ENCODE measurements at places on chromosomes 12 and 14.

GRCh38 chr14:68513137-68513536 lies 279.7 kb downstream of the ZFP36L1 start:
- H3K4me3 ChIP-seq, result no peak overlapping the region
- H3K27me3 ChIP-seq, result no peaks in the 10 kb centered on the region
- DNase-seq, result no peak
- H3K36me3 ChIP-seq, result no peaks in the 10 kb centered on the region
- H3K4me1 ChIP-seq, result peaks cover 33% of the 10 kb centered on the region
- H3K27ac ChIP-seq, result peak overlapping the region; percentile 70

DNA sequence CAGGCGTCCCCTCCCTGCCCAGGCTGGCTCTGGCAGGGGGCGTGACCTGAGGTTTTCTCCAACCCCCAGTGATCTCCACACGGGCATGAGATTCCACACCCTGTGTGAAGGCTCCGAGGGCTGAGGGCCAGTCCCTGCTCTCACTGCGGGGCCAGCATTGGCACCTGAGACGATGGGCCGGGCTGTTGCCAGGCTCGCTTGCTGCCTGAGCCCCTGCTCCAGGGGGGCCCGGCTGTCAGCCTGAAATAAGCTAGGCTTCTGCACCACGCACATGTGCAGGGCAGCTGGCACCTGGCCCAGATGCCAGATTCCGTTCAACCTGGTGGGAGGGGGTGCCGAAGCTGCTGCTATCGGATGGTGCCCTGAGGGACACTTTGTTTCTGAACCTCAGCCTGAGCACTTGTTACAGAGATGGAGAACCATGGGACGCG lies 196.5 kb upstream of the PRMT8 start:
- no peaks in the 10 kb centered on the region for H3K36me3 ChIP-seq
- H3K27me3 ChIP-seq, result peaks cover 51% of the 10 kb centered on the region
- no peak overlapping the region for H3K4me3 ChIP-seq
- peaks cover under 1% of the 10 kb centered on the region for H3K4me1 ChIP-seq
- no peak overlapping the region for H3K27ac ChIP-seq

GRCh38 chr12:102478405-102479098 lies 1.8 kb downstream of the IGF1 start:
- DNase-seq, result peak; percentile 20
- H3K27me3 ChIP-seq, result peaks cover 11% of the 10 kb centered on the region
- no peak overlapping the region for H3K4me3 ChIP-seq
- H3K36me3 ChIP-seq, result peaks cover 5% of the 10 kb centered on the region

DNA sequence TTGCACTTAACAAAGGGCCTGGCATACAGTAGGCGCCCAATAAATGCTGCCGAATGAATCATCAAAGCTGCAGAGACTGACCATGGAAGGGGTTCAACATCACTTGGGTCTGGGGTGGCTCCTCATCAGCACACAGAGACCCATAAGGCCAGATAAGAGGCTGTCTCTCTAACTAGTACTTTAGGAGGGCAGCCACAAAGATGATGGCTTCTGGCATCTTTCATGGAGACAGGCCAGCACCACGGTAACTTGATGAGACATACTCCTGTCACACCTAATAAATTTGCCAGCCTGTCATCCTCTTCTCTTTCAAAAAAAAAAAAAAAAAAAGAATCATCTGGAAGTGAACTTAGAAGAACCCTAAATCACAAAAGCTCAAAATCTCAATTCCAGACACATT lies 3.4 kb downstream of the PRIMA1 start:
- H3K4me3 ChIP-seq, result no peak overlapping the region
- no peak overlapping the region for H3K27ac ChIP-seq
- peaks cover 47% of the 10 kb centered on the region for H3K27me3 ChIP-seq
- peaks cover 7% of the 10 kb centered on the region for H3K4me1 ChIP-seq
- DNase-seq, result no peak
- H3K36me3 ChIP-seq, result no peaks in the 10 kb centered on the region

GRCh38 chr12:5510251-5510805 lies 78.4 kb downstream of the NTF3 start:
- DNase-seq, result no peak
- no peak overlapping the region for H3K4me3 ChIP-seq
- no peaks in the 10 kb centered on the region for H3K36me3 ChIP-seq
- no peak overlapping the region for H3K27ac ChIP-seq
- H3K4me1 ChIP-seq, result peaks cover 1% of the 10 kb centered on the region

GRCh38 chr14:92497391-92497790 lies 16.2 kb upstream of the RIN3 start:
- H3K36me3 ChIP-seq, result no peaks in the 10 kb centered on the region
- no peak overlapping the region for H3K4me3 ChIP-seq
- peaks cover 8% of the 10 kb centered on the region for H3K4me1 ChIP-seq
- no peak for DNase-seq
- H3K27me3 ChIP-seq, result peaks cover 19% of the 10 kb centered on the region

- no peak overlapping the region for H3K4me3 ChIP-seq
- no peaks in the 10 kb centered on the region for H3K36me3 ChIP-seq
- H3K4me1 ChIP-seq, result peaks cover 2% of the 10 kb centered on the region
- no peak for DNase-seq
- H3K27me3 ChIP-seq, result peaks cover 5% of the 10 kb centered on the region
- H3K27ac ChIP-seq, result no peak overlapping the region
Measured at GRCh38 chr14:51041883-51042282, 53.0 kb downstream of the TRIM9 start.

DNA sequence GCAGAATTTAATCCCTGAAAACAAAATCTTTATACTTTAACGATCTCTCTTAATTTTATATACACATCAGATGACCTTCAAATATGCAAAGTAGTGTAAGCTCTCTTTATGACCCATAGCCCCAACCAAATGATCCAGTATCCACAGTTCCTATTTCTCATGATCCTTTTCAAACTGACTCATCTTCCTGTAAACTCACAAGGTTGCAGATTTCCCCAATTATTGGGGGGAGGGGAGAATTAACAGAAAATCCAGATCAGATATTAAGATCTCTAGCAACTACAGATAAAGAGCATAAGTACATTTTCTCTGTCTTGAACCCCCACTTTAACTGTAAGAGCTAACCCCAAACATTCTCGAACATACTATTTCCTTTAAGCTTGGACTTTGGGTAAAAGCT lies 12.5 kb downstream of the GNS start:
- no peaks in the 10 kb centered on the region for H3K4me1 ChIP-seq
- H3K27me3 ChIP-seq, result no peaks in the 10 kb centered on the region
- no peak for DNase-seq
- H3K27ac ChIP-seq, result no peak overlapping the region
- H3K4me3 ChIP-seq, result no peak overlapping the region

- peak overlapping the region; percentile 98 for H3K27ac ChIP-seq
- DNase-seq, result peak; percentile 33
- peaks cover 6% of the 10 kb centered on the region for H3K27me3 ChIP-seq
Measured at GRCh38 chr12:53053218-53054111, 3.6 kb downstream of the TNS2 start.

- no peak overlapping the region for H3K27ac ChIP-seq
- no peak for DNase-seq
- no peak overlapping the region for H3K4me3 ChIP-seq
- H3K4me1 ChIP-seq, result no peaks in the 10 kb centered on the region
- H3K27me3 ChIP-seq, result no peaks in the 10 kb centered on the region
- peaks cover 16% of the 10 kb centered on the region for H3K36me3 ChIP-seq
Measured at GRCh38 chr14:58315606-58316005, 17.3 kb downstream of the ARID4A start.

DNA sequence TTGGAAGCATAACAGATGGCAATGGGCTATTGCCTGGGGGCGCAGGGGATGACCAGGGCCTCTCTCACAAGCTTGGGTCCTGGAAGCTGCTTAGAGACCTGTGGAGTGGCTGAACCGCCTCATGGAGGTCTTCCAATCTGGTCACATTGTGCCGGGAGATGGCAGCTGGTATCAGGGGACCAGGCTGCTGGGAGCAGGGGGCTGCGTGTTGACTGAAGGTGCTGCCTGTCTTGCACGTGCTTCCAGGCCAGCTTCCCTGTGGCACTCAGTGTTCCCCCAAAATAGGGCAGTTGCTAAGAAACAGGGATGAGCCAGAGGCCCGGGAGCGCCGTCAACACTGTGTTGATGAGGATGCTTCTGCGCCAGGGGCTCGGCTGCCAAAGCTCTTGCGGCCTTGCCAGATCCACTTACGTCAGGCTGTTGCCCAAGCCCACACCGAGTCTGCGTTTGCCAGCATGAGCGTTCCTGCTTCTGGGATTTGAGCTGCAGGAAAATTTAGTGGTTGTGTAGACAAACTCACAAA lies 39.8 kb downstream of the ELK3 start:
- peaks cover 31% of the 10 kb centered on the region for H3K36me3 ChIP-seq
- H3K4me1 ChIP-seq, result peaks cover 23% of the 10 kb centered on the region
- no peak for DNase-seq
- H3K4me3 ChIP-seq, result no peak overlapping the region
- no peak overlapping the region for H3K27ac ChIP-seq
- no peaks in the 10 kb centered on the region for H3K27me3 ChIP-seq

GRCh38 chr12:11174022-11174421 lies 3.0 kb downstream of the SMIM10L1 start:
- H3K27ac ChIP-seq, result no peak overlapping the region
- H3K4me1 ChIP-seq, result peaks cover 21% of the 10 kb centered on the region
- DNase-seq, result no peak

GRCh38 chr14:34183478-34183877 lies 232.6 kb upstream of the EGLN3 start:
- H3K4me3 ChIP-seq, result no peak overlapping the region
- H3K27me3 ChIP-seq, result peaks cover 11% of the 10 kb centered on the region
- H3K27ac ChIP-seq, result no peak overlapping the region
- H3K36me3 ChIP-seq, result no peaks in the 10 kb centered on the region

GRCh38 chr14:103318750-103319419 lies 15.2 kb upstream of the EIF5 start:
- H3K27ac ChIP-seq, result no peak overlapping the region
- H3K4me3 ChIP-seq, result no peak overlapping the region
- no peaks in the 10 kb centered on the region for H3K36me3 ChIP-seq

DNA sequence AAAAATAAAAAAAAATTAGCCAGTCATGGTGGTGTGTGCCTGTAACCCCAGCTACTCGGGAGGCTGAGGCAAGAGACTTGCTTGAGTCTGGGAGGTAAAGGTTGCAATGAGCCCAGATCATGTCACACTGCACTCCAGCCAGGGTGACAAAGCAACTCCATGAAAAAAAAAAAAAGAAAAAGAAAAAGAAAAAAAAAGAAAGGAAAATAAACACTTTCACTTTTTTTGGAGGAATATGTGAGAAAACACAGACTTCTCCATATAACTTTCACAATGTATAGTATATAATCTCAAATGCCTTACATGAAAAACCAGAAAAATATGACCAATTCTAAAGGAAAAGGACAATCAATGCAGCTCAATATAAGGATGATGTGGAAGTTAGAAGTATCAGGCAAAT lies 8.9 kb downstream of the CLECL1 start:
- peak overlapping the region; percentile 68 for H3K4me3 ChIP-seq
- H3K27me3 ChIP-seq, result no peaks in the 10 kb centered on the region
- H3K36me3 ChIP-seq, result peaks cover 49% of the 10 kb centered on the region
- H3K27ac ChIP-seq, result peak overlapping the region; percentile 92

GRCh38 chr12:90017316-90017715 lies 308.7 kb upstream of the ATP2B1 start:
- no peak overlapping the region for H3K27ac ChIP-seq
- H3K4me1 ChIP-seq, result peaks cover 22% of the 10 kb centered on the region
- no peak for DNase-seq
- no peaks in the 10 kb centered on the region for H3K36me3 ChIP-seq
- H3K27me3 ChIP-seq, result no peaks in the 10 kb centered on the region

- H3K4me1 ChIP-seq, result peaks cover 4% of the 10 kb centered on the region
- H3K27ac ChIP-seq, result no peak overlapping the region
Measured at GRCh38 chr14:35934499-35934898, 108.4 kb downstream of the BRMS1L start.

- no peaks in the 10 kb centered on the region for H3K4me1 ChIP-seq
- no peak for DNase-seq
- peaks cover 3% of the 10 kb centered on the region for H3K27me3 ChIP-seq
- no peak overlapping the region for H3K27ac ChIP-seq
- H3K36me3 ChIP-seq, result no peaks in the 10 kb centered on the region
Measured at GRCh38 chr12:12190087-12190809, 76.6 kb downstream of the LRP6 start.
